ENCODE measurements at places on chromosomes 3 and 15.

- DNase-seq, result no peak
These were observed 87.0 kb upstream of the MYO5C start for GRCh38 chr15:52382647-52383046.

DNA sequence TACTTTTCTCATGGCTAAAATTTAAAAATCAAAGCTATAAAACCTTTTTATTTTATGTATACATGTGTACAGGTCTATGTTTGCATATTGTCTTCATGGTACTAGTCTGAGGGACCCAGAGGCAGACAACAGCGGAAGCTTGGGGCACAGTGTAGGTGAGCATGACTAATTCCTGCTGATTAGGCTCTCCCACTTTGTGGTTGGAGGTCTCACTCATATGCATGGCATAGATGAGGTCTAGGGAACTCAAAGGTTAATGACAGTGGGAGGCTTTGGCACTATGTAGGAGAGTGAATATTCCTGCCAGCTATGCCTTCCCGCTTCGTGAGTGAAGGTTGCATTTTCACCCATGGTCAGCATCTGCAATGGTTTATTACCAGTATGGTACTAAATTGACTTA is 47.5 kb upstream of the AADACL2 start:
- DNase-seq, result no peak

DNA sequence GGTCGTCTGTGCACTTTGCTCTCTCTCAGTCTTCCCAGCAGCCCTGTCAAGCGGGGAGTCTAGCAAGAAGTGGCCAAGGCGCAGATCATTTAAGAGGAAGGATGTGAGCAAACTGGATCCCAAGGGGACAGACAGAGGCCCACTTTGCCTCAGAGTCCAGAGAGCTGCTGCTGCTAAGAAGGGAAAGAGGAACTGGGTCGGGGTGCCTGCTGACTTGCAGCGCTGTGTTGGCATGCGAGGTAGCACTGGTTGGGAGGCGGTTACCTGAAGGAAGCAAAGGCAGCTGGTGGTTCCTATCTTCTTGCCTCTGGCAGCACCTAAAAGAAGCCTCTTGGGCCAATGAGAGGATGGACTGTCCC is 28.1 kb downstream of the SMAD3 start:
- DNase-seq, result no peak

DNA sequence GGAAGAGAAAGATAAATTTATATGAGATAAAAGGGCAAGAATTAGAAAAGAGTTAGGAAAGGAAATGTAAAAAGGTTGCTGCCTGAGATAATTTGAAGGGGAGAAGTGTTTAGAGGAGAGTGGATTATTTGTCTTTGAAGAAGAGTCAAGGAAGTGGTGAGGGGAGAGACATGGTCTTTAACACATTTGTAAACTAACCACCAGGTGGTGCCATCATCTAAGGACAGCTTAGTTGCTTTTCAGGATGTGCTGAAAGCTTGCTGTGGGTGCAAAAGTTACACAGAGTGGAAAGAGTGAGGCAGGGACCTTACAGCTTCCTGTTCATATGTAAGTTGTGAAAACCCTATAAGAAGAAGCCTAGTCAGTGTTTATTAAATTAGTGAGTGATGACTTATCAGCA is 114.1 kb upstream of the DNAJC19 start:
- DNase-seq, result no peak

DNA sequence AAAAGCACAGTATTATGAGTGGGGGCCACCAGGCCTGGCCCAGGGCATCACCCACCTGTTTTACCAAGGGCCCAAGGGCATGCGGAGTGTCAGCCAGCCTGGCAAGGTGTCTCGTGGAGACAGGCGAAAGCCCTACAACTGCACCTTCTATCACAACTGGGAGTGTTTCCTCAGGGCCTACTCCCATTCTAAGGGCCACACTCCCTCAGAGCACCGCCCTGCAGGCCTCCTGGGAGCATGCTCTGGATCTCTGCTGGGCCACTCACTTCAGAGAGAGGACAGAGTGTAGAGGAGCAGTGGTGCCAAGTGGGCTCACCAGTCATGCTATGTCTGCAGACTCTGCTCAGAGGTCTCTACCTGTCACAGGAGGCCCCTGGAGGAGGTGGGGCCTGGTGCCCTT is 21.2 kb upstream of the CLK3 start:
- no peak for DNase-seq

DNA sequence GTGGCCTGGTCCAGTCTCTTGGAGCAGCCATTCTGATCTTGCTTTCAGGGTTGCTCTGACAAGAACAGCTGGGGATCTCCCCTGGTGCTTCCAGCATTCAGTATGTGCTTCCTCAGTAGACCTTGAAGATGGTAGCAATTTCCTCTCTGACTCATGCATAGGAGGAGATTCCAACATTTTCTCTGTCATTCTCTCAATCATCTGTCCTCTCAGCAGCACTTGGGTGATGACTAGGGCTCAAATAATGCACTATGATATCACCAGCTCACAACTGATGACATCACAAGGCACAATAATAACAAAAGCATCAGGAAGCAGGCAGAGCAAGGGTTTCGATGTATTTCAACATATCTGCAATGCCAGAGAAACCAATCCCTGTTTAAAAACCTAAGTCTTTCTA is 52.7 kb downstream of the NFKBIZ start:
- no peak for DNase-seq
